ENCODE measurements at places on chromosomes 1 and 21. TPM values are rescaled to one million over a fixed set of nuclear protein-coding genes. Genes with fewer than 3 reads are reported as not detected.

The KIRREL1 gene
- total RNA-seq, result 28.4 TPM

- no peak for DNase-seq
Measured at GRCh38 chr1:6023346-6023745, 22.3 kb upstream of the KCNAB2 start.

The NUDT4B gene
- total RNA-seq, result 0.67 TPM

DNA sequence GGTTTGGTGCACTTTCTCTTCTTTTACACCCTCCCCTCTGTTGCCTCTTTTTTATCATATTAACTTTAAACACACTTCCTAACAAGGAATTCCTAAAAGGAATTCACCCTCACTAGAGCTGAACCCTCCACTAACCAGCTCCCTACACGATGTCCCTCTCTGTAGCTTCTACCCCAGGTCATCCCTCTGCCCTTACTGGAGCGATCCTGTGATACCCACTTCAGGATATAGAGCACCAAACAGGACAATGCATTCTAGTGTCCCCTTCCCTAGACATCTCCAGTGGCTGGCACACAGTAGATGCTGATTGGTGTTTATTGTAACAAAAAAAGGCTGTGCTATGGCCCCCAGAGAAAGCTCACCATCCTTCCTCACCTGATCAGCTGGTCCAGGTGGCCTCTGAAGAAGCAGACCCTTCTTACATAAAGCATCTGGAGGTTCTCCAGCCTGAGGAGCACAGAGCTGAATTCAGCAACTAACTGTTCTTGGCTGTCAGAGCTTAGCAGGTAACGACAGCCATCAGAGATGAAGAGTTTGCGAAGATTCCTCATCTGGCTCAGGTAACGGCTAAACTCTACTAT, 1.4 kb downstream of the PRAMEF18 start:
- DNase-seq, result peak; percentile 27

DNA sequence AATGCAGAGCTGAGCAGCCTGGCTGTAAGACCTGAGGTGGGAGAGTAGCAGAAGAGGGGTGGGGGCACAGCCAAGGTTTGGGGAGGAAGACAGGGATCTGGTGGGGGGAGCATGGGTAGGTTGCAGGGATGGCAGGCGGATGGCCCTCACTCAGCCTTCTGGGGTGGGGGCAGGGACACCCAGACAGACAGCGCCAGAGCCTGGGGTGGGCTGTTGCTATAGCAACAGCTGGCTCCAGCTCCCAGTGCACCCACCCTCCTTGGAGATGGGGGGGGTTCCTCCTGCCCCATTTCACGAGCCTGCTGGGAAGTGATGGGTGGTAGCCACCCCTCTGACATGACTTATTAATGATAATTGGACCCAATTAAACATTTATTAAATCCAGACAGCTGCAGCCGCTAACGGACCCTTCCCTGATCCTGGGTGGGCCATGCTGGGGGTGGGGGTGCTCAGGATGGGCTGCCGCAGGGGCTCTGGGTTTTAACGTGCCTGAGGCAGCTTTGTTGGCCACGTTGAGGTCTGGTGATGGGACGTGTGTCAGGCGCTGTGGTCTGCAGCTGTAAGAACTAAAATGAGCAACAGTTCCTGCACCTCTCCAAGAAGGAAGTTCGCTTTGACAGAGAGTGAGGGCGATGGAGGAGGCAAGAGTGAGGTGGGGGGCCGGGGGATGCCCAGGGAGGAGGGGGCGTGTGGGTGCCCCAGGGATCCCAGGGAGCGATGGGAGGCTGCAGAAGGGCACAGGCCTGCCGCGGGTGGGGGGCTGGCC, 19.4 kb downstream of the AGRN start:
- no peak for DNase-seq

The FOXE3 gene
- total RNA-seq, result not detected

The FLG2 gene
- not detected for total RNA-seq

DNA sequence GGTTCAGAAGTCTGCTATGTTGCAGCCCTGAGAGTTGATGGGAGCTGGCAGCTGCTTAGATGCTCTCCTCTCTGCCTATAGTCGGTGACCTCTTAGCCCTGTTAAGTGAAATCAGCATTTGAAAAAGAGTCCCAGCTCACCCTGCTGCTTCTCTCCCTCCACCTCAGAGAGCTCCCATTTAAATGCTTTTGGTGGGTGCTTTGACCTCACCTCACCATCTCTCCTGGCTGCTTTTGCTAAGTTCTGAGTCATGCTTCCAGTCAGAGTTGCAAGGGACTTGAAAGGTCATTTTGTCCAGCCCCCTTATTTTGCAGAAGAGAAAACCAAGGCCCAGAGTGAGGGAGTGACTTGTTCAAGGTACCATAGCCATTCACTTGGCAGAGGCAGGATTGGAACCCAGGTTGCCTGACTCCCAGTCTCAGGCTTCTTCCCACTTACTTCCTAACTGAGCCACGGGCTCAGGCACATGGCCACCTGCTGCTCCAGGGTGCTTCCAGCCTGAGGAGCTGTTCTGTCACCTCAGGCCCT, 3.3 kb downstream of the MAPKAPK2 start:
- DNase-seq, result no peak

DNA sequence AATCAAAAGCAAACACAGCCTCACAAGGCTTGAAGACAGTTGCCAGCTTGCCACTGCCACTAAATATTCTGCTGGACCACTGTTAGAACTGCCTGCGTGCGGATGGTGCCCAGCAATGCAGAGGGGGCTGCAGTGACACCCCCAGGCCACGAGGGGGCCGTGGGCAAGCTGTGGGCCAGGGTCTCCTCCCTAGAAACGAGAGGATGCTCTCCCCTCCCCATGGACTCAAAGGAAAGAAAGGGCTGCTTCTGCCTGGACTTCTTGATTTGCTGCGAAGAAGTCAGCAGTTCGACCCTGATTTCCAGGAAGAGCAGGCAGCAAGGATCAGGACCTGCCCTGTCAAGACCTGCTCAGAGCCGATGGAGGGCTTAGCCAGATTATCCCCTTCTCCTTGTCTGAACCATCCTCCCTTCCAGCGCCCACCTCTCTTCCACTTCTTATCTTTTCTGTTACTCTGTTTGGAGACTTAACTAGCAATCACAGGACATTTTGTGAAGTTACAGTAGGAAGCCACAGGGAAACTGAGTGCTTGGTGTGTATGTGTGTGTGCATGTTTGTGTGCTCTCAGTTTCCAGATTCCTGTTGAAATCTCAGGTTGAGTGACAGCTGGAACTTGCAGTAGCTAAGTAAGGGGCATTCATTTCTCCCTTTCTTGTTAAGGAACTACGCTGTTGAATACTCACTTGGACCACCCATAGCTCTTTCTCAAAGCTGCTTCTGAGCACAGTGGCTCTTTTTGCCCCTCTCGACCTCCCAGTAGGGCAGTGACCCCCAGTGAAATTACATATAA, 2.7 kb downstream of the MAN1C1 start:
- DNase-seq, result no peak

DNA sequence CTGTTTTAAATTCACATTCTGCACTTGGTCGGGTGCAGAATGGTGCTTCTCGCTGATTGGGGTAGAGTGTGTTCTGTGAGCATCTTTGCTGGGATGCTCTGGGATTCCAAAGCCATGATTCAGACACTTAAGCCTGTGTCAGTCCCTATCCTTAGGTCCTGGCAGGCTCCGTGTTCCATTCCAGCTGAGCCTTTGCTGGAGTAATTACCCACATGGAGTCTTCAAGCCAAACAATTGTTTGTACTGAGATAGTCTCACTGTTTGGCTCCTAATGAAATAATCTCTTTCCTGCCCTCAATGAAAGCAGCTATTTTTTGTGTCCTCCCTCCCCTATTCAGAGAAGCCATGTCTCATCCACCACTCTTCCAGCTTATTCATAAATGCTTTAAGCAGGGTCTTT, 18.7 kb downstream of the SMAP2 start:
- no peak for DNase-seq

- DNase-seq, result no peak
Measured at GRCh38 chr1:245092638-245092976, 62.2 kb upstream of the KIF26B start.

GRCh38 chr1:99614728-99615127, 31.2 kb upstream of the PALMD start:
- no peak for DNase-seq

The KLF17 gene
- not detected for total RNA-seq

The GPR37L1 gene
- not detected for total RNA-seq

DNA sequence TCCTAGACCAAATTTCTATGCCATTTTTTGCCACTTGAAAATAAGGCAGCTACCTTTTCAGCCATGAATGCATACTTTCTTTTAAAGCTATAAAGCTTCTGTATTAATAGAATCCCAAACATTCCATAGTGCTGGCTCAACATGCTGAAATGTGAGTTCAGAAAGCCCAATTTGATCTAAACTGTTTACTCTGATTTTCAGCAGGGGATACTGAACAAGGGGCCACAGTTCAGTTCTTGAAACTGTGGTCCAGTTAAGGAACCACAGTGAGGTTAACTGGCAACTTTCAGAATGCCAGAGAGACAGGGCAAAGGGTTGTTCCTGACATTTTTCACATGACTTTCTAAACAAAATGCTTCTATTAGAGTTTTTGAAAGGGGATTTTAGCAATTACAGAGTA, 85.7 kb upstream of the COL11A1 start:
- DNase-seq, result no peak

The RNU1-2 gene
- total RNA-seq, result 7,912 TPM

- DNase-seq, result no peak
Measured at GRCh38 chr1:78044796-78045562, 787 bp upstream of the GIPC2 start.

DNA sequence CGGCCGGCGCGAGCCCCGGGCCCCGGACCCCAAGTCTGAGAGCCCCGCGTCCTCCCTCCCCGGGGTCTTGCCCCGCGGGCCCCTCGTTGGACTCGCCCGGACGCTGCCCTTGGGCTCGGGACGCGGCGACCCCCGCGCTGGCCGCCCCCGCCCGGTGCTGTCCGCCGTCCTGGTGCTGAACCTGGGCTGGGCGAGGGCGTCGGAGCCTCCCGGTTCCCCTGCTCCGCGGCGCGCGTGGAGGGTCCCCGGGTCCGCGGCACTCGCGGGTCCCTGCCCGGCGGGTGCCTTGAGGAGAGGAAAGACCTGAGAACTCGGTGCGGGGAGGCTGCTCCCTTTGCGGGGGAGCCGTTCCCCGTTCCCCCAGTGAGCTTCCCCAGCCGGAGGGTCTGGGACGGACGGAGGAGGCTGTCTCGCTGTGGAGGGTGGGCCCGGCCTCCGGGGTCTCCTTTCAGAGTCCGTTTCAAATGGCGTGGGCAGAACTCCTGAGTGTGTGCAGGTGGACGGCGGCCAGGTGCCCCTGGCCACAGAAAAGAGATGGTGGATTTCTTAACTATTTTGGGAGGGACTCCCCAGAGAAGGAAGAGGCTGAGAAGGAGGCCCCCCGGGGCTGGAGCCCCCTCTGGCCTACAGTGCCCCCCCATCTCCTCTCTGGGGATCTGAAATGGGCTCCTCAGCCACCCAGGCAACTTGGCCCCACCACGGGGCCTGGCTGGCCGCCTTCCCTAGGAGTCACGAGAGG, 595 bp downstream of the GABRD start:
- no peak for DNase-seq

GRCh38 chr1:81811757-81812371, 11.1 kb downstream of the ADGRL2 start:
- DNase-seq, result no peak

DNA sequence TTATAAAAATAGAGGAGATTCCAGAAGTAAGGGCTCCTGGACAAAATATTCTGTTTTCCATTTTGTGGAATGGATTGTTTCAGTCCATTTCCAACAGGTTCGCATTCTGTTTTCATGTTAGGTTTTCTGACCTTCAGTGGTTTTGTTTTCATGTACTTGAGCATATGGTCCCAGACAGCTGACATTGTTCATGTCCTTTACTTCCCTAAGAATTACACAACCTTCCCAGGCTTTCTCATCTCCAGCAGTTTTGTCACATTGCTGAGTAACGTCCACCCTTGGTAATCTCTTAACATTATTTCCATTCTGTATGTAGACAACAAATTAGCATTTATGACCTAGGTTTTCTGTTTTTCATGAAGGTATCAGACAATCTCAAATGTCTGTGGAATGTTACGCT, 21.0 kb upstream of the ERRFI1 start:
- no peak for DNase-seq

DNA sequence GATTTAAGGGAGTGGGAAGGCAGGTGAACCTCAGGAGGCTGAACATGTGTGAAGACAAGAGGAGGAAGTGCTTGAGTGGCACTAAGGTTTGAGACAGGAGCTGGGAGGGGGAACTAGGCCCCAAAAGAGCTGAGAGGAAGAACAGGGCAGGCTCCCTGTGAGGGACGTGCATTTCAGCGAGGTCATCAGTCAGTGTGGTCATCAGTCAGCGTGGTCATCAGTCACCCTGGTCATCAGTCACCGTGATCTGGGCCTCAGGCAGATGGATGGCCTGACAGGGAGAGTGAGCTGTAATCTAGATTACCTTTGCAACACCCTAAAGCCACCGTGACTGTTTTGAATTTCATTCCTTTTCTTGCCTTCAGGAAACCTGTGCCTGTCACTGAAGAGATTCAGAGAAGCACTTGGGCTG, 29.1 kb downstream of the VTCN1 start:
- DNase-seq, result no peak

The CYP4A11 gene
- not detected for total RNA-seq

DNA sequence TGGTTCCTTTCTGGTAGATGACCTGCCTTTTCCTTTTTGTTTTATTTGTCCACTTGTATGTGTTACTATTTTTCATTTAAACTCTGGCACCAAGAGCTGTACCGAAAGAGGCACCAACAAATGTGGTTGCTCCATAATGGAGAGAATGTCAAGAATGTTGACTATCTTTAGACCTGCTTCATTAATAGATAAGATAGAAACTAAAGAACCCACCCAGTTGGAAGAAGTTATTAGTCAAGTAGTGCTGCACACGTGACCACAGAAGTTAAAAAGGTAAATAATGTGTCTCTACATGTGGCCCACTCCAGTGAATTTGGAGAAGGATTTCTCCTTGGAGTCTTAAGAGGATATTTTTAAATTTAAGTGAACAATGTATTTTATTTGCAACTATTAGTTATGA, 9.3 kb downstream of the ATP1A1 start:
- DNase-seq, result no peak

- no peak for DNase-seq
Measured at GRCh38 chr1:98277118-98277517, 356.3 kb upstream of the DPYD start.

- DNase-seq, result no peak
Measured at GRCh38 chr1:213617133-213617532, 370.6 kb upstream of the PROX1 start.

- peak; percentile 99 for DNase-seq
Measured at GRCh38 chr1:53196485-53197290, at the start of gene CPT2. Gene CPT2, plus strand, starts transcription at chr1:53196824. Its CDS starts 120 bp downstream, at chr1:53196944.

The AIRE gene
- total RNA-seq, result not detected

DNA sequence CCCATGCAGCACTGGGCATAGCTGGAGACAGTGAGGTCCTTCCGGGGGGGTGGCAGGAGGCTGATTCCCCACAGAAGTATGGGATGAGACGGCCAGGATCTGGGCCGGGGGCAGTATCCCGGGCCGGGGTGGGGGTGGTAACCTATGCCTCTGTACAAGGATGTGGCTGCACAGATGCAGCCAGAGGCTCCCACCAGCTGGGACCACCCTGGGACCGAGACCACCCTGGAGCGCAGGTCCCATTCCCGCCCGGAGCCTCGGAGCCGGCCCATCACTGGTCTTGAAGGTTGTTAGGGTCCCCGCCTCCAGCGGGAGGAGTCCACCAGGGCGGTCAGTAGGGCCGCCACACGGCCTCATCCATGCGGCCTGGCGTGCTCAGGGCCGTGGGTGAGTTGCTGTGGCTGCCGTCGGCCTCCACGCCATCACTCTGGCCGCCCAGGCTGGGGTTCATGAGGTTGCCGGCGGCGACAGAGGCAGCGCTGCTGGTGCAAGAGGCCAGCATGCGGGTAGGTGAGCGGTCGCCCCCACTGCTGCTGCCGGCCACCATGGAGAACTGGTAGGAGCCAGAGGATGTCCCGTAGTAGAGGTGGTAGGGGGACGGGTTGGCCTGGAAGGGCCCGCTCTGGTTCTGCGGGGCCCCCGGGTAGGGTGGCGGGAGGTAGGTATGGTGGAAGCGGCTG, 28.1 kb downstream of the RUNX3 start:
- DNase-seq, result no peak

Measured in spleen (tissue), 13 donors.